ENCODE measurements at places on chromosomes 12 and 14.

GRCh38 chr12:29589286-29589820, 91.9 kb upstream of the OVCH1 start:
- no peak for DNase-seq

GRCh38 chr14:102394717-102395375, 32.1 kb downstream of the TECPR2 start:
- peak; percentile 5 for DNase-seq

GRCh38 chr14:20613094-20614037, 22.2 kb upstream of the RNASE12 start:
- peak; percentile 96 for DNase-seq

DNA sequence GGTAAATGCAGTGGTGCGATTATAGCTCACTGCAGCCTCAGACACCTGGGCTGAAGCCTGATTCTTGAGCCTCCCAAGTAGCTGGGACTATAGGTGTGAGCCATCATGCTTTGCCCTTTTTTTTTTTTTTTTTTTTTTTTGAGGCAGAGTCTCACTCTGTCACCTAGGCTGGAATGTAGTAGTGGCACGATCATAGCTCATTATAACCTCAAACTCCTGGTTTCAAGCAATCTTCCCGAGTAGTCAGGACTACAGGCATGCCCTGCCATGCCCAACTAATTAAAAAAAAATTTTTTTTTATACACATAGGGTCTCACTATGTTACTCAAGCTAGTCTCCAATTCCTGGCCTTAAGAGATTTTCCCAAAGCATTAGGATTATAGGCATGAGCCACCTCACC, 6.9 kb downstream of the ATP2A2 start:
- DNase-seq, result no peak

GRCh38 chr12:124796303-124796960, 67.2 kb downstream of the SCARB1 start:
- DNase-seq, result peak; percentile 39

GRCh38 chr12:56836317-56836716, 73.2 kb downstream of the HSD17B6 start:
- no peak for DNase-seq

GRCh38 chr12:22971247-22971646, 346.3 kb downstream of the ETNK1 start:
- no peak for DNase-seq

GRCh38 chr14:30179381-30180130, 251.9 kb upstream of the PRKD1 start:
- no peak for DNase-seq

DNA sequence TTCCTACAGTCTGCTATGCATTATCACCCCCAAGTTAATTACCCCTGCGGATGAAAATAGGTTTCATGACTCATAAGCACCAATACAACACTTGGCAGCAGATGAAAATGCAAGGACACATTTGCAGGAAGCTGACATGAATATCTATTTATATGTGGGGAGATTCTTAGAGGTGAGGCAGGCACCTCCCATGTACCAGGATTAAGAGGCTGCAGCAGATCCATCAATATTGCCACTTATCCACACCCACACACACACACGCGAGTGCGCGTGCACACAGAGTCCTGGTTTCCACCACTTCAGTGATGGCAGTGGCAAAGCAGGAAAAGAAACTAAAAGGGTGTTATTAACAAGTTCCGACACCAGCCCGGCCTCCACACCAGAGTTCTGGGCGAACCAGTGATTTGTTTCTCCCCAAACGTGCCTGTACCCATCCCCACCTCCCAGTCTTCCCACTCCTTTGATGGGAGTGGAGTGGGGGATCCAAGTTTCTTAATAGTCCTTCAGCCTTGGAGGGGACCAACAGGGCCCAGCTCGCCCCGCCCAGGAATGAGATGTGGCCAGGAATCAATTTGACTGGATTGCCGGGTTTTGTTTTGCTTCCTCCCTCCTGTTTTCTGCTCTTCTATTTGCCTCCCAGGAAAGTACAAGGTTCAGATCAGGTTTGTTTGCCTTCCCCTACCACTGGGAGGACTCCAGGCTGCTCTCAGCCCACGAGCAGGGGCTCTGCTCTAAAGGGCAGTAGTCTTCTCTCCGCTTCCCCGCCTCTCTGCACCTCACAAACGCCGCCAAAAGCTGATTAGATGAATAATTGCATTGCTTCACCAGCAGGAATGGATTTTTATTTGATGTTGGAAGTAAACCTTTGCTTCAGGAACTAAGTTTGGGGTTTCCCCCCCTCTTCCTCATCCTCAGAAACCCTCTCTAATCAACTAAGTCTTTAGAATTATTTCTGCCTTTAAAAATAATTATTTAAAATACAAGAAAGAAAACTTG, 5.2 kb downstream of the IRF2BPL start:
- DNase-seq, result peak; percentile 32

All from activated CD4-positive, alpha-beta T cell treated with anti-CD3 and anti-CD28 coated beads, Interleukin-2, Interleukin-6, amounts not matched to agents 100 ng/mL and 50 ng/mL, durations not matched to agents 16 hours and 8 hours (primary cell).